ENCODE measurements at places on chromosomes 4 and X.

- no peak for DNase-seq
Measured at GRCh38 chr4:40331101-40331745, 3.9 kb upstream of the CHRNA9 start.

DNA sequence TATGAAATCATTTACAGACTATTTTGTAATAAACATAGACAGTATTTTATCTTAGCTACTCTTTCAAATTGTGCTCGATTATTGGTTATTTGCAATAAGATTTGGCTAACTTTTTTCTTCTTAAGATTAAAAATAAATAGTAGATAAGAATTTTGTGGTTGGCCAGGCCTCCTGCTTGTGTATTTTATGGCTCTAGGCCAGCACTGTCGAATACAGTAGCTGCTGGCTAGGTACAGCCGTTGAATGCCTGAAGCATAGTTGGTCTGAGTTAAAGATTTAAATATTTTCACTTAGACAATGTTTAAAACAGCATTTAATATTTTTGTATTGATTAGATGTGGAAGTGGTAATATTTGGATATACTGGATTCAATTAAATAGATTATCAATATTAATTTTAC lies 481.0 kb downstream of the SPRY1 start:
- no peak for DNase-seq

GRCh38 chrX:17390419-17390850 lies 15.4 kb downstream of the NHS start:
- no peak for DNase-seq

GRCh38 chr4:2364654-2365053 lies 53.8 kb downstream of the ZFYVE28 start:
- DNase-seq, result no peak

- DNase-seq, result no peak
Measured at GRCh38 chrX:20547611-20548051, 280.9 kb upstream of the RPS6KA3 start.

GRCh38 chr4:143391261-143391660 lies 54.6 kb downstream of the GAB1 start:
- DNase-seq, result no peak

DNA sequence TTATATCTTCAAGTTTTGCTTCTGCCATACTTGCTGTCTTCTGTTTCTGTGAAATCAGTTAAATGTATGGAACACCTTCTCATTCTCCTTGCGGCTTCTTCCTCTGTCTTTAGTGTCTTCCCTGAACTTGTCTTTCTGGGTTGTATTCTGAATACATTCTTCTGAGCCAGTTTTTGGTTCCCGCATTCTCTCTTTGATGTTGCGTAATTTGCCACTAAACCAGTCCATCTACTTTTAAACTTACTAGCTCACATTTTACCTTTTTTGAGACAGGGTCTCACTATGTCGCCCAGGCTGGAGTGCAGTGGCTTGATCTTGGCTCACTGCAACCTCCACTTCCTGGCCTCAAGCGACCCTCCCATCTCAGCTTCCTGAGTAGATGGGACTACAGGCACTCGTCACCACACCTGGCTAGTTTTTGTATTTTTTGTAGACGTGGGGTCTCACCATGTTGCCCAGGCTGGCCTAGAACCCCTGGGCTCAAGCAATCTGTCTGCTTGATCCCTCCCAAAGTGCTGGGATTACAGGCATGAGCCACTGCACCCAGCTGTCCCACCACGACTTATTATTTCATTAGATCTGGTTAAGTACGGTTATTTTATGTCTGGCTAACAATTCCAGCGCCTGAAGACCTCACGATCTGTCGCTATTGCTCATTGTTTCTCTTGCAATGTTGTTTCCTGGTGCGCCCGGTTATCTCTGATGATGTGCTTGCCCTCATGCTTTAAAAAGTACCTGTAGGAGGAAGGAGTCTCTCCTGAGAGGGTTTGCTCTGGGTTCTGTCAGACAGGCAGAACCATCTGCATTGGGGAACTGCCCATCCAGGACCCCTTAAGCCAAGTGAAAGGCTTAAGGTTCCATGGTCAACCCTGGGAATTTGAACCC lies 9.8 kb upstream of the FAM3A start:
- DNase-seq, result no peak

GRCh38 chrX:47566841-47567240 lies 5.8 kb downstream of the ARAF start:
- DNase-seq, result no peak

DNA sequence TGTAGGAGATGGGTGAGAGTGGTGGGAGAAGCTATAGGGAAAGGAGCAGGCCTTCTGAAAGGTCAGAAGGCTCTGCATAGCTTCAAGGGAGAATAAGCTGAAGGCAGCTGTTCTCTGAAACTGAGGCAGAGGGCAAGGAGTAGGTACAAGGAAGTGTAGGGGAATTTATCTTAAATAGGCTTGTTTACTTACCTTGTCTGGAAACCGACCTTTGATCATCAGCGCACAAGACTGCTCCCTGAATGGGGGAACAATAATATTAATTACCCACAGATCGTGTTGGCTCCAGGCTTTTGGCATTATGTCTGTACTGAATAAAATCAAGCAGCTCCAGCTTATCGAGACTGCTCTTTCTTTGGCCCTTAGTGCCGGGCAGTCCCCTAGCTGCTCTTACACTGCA lies 175.5 kb upstream of the MAGEB16 start:
- DNase-seq, result no peak

DNA sequence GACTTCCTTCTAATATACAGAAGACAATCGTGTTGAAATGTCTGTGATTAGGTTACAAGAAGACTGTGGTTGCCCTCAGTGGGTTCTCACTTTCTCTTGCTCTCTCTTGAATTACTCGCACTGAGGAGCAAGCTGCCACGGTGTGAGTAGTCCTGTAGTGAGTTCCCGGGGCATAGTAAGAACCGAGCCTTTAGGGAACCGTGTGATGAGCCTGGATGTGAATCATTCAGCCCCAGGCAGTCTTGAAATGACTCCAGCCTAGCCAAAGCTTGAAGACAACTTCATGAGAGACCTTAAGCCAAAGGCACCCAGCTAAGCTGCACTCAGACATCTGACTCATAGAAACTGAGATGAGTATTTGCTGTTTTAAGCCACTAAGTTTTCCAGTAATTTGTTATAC lies 292.7 kb downstream of the SPOCK3 start:
- no peak for DNase-seq

- DNase-seq, result no peak
Measured at GRCh38 chr4:39464886-39465501, 6.1 kb downstream of the LIAS start.

GRCh38 chrX:50905334-50905733 lies 5.2 kb upstream of the BMP15 start:
- DNase-seq, result no peak

Data from HuH-7 (cell line).